LNCaP clone FGC (cell line): ENCODE measurements at places on chromosomes 13 and 19.

DNA sequence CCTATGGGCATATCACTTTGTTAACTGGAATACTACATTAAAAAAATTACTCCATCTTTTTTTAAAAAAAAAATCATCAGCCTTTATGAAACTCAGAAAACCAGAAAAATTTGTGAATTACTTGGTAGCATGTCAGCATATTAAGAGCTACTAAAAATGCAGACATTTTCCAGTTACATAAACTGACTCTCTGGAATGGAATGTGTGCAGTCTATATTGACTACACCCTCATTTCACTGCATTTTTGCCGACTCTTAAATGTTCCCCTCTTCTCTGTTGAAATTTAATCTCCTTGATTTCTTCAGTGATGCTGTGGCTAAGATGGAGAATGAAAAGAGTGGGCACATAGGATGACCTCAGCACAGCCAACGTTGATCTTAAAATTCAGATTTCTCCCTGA is 393.8 kb downstream of the ITGBL1 start:
- DNase-seq, result no peak

DNA sequence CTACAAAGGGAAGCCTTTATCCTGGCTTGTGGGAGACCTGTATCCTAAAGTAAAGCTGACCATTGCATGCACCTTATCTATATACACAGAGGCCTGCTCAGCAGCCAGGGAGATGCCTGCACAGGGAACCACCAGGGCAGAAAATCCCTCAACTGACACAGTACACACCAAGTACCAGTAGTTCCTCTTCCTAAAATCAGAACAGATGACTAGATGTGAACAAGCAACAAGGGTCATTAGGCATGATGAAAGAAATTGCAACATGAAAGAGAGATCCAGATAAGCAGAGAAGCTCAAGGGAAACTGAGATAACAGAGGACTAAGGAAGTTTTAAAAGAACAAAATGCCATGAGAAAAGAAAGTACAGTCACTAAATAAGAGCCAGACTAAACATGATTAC is 39.7 kb upstream of the SLC7A9 start:
- DNase-seq, result no peak

- DNase-seq, result no peak
These were observed 1.4 kb upstream of the MPV17L2 start for GRCh38 chr19:18191640-18192062.

DNA sequence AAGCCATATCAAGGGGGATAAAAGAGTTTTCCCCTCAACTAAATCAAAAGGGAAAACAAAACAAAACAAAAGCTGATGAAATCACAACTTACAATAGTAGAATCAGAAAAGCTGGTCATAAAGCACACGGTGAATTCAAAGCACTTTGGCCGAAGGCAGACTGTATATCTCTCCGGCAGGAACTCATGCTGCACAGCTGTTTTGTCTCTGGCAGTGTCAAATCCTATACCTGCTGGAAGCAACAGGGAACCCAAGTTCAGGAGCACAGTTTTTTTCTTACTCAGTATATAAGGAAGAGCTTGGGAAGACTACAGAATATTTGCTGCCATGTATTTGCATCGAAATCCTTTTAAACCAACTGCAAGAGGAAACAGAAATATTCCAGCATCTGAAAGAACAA is 213.7 kb downstream of the RFC3 start:
- no peak for DNase-seq

DNA sequence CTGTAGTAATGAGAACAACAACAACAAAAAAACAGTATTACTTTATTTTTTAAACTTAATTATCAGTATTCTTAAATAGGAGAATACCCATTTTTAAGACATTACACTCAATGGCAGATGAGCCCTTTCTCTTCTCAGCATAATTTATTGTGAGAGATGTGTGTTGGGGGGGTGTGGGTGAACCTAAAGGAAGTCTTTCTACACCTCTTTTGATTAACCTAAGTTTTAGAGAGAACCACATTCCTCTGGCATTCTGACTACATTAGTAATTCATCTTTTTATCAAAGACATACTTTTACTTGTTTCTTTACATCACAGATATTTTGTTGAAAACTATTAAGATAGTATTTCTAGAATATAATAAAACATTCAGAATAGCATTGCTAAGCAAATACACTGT is 890.9 kb downstream of the PCDH9 start:
- no peak for DNase-seq

DNA sequence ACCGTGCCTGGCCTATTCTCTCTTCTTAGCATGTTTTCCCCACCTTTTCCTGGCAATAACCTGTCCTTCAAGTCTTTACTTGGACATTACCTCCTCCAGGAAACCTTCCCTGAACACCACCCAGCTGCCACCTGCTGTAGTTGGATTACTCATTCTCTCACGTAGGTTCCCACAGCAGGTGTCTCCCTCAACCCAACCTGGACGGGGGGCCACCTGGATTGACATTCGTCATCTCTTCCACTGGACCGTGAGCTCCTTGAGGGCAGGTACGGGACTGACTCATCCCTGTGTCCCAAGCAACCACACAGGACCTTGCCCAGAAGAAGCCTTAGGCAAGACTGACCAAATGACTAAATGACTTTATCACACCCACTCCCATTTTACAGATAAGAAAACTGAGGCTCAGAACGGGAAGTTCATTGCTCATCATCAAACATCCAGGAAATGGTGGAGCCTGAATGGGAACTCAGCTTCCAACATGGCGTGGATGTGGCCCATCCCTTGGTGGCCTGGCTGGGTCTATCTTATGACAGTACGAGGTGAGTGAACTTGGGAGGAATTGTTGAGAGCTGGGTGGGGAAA is 3.5 kb upstream of the KLK6 start:
- no peak for DNase-seq

- DNase-seq, result peak; percentile 25
These were observed at the start of gene REX1BD for GRCh38 chr19:18588611-18589379. Gene REX1BD (plus strand): TSS chr19:18588798. CDS start chr19:18588802, 4 bp downstream.

- no peak for DNase-seq
These were observed 48.9 kb downstream of the MYH14 start for GRCh38 chr19:50252111-50252886.

- no peak for DNase-seq
These were observed 703.8 kb downstream of the DIAPH3 start for GRCh38 chr13:59459972-59460371.
